Left lung (tissue), 14 donors: ENCODE measurements at places on chromosomes 3 and 15. TPM values are rescaled to one million over a fixed set of nuclear protein-coding genes. Genes with fewer than 3 reads are reported as not detected.

DNA sequence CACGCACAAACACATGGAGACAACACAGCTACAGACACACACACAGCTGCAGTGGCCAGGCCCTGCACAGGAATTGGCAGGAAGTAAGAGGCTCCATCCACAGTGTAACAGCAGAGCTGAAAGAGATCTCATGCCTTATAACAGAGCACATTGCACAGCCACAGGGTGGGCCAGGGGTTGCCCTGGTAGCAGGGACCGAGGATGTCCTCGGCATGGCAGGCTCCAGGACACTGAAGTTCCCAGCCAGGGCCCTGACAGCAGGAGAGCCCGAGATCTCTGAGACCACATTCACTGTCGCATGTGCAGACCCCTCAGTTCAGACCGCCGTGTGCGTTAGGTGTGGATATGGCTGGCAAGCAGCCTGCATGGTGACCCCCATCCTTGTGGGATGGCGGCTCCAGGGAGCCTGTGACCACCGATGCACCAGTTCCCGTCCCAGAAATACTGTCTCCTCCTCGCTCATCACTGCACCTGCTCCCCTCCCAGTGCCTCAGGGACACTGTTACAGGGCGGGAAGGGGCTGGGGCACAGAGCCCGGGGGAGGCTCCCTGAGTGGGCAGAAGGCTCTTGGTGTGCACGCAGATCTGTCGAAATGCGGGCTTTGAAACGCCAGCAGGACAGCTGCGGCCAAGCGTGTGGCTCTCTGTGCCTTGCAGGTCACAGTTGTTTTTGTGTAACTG lies 1.5 kb upstream of the OCA2 start:
- H3K36me3 ChIP-seq: no peaks in the 10 kb centered on the region
- H3K27ac ChIP-seq: no peak overlapping the region
- H3K27me3 ChIP-seq: peaks cover 8% of the 10 kb centered on the region

DNA sequence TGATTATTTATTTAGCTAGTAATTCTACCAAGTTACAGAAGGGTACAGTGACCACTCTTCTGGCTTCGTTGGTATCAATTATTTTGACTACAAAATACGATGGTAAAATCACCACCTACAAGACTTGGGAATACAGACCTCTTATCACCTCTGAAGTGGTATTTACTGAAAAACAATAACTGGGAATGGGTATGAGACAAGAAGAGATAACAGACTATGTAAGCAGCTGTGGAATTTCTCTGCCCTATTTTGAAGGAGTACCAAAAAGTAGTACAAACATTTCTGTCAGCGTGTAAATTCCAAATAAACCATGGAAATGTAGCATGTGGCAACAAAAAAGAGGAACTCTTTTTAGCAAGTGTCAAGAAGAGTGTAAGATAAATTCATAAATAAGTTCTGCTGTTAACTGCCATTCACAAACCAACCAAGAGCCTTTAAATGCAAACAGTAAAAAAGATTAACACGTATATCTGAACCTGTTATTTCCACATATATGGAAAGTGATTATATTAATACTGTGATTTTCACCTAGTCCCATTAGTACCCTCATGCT lies 77.0 kb upstream of the SLC12A8 start:
- no peak for DNase-seq
- H3K4me3 ChIP-seq: no peak overlapping the region
- H3K27ac ChIP-seq: no peak overlapping the region

- no peaks in the 10 kb centered on the region for H3K27me3 ChIP-seq
- H3K4me1 ChIP-seq: no peaks in the 10 kb centered on the region
- no peak overlapping the region for H3K4me3 ChIP-seq
- no peak for DNase-seq
- H3K27ac ChIP-seq: no peak overlapping the region
Observed at GRCh38 chr15:96728591-96728990, 398.1 kb downstream of the NR2F2 start.

GRCh38 chr3:169748670-169749069 lies 16.2 kb downstream of the TERC start:
- no peak overlapping the region for H3K27ac ChIP-seq
- no peaks in the 10 kb centered on the region for H3K4me1 ChIP-seq
- no peaks in the 10 kb centered on the region for H3K36me3 ChIP-seq
- DNase-seq: no peak
- H3K27me3 ChIP-seq: peaks cover 17% of the 10 kb centered on the region

- H3K27me3 ChIP-seq: no peaks in the 10 kb centered on the region
- H3K36me3 ChIP-seq: no peaks in the 10 kb centered on the region
- no peak for DNase-seq
- H3K27ac ChIP-seq: no peak overlapping the region
- H3K4me3 ChIP-seq: no peak overlapping the region
- peaks cover 76% of the 10 kb centered on the region for H3K4me1 ChIP-seq
Observed at GRCh38 chr15:22955544-22956119, 24.5 kb downstream of the CYFIP1 start.

GRCh38 chr3:153273767-153274435 lies 111.9 kb downstream of the RAP2B start:
- H3K36me3 ChIP-seq: no peaks in the 10 kb centered on the region
- no peaks in the 10 kb centered on the region for H3K4me1 ChIP-seq
- H3K27me3 ChIP-seq: no peaks in the 10 kb centered on the region
- DNase-seq: no peak

GRCh38 chr3:194112120-194113106 lies 23.5 kb upstream of the HES1 start:
- no peak overlapping the region for H3K4me3 ChIP-seq
- DNase-seq: peak; percentile 46
- H3K4me1 ChIP-seq: no peaks in the 10 kb centered on the region
- H3K27ac ChIP-seq: no peak overlapping the region
- no peaks in the 10 kb centered on the region for H3K27me3 ChIP-seq

GRCh38 chr3:188152660-188153436 lies 1.1 kb upstream of the LPP start:
- H3K27ac ChIP-seq: peak overlapping the region; percentile 94
- H3K36me3 ChIP-seq: no peaks in the 10 kb centered on the region
- peak overlapping the region; percentile 85 for H3K4me3 ChIP-seq
- H3K4me1 ChIP-seq: peaks cover 4% of the 10 kb centered on the region

DNA sequence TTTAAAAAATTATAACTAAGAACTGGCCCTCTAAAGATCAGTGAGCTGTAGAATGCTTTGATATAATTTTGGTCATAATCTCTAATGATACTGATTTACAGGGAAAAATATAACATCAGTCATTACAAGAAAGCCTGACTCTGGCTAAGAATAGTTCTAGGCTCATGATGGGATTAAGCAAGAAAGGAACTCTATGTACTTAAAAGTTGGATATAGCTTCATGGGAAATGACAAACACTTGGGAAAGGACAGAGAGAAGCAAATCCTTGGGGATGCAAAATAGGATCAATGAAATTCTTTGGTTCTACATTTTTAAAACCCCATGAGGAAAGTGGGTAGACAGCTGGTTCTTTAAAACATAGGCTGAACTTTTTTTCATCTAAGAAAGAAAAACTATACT lies 472.7 kb upstream of the NR2F2 start:
- no peaks in the 10 kb centered on the region for H3K27me3 ChIP-seq
- DNase-seq: no peak
- no peaks in the 10 kb centered on the region for H3K4me1 ChIP-seq
- no peaks in the 10 kb centered on the region for H3K36me3 ChIP-seq
- H3K4me3 ChIP-seq: no peak overlapping the region

- peaks cover 13% of the 10 kb centered on the region for H3K4me1 ChIP-seq
- peak overlapping the region; percentile 94 for H3K4me3 ChIP-seq
- DNase-seq: no peak
- H3K36me3 ChIP-seq: peaks cover 35% of the 10 kb centered on the region
- H3K27me3 ChIP-seq: no peaks in the 10 kb centered on the region
Observed at GRCh38 chr15:79923079-79923514, 26.3 kb upstream of the MTHFS start.

DNA sequence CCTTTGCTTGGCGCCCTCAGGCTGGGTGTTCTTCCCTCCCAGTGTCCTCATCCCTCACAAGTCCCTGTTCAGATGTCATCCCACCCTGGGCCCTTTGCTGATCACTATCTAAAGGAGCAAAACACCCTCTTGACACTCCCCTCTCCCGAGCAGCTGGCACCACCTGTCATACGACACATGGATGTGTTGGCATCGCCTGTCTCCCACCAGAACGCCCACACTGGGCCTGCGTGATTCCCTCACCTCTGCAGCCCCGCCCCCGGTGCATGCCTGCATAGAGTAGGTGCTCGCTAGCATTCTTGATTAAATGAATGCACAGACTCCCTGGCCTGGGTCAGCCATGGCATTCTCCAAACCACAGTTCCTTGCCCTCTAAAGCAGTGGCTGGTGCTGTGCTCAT lies 75.8 kb downstream of the DNAJB8 start:
- no peak overlapping the region for H3K4me3 ChIP-seq
- H3K4me1 ChIP-seq: no peaks in the 10 kb centered on the region
- H3K27ac ChIP-seq: no peak overlapping the region

The PEX11A gene
- total RNA-seq: 5.6 TPM

The CNTN6 gene
- 5.4 TPM for total RNA-seq

The C3orf22 gene
- total RNA-seq: not detected

The EPHA3 gene
- total RNA-seq: 1.9 TPM

The ZIC1 gene
- total RNA-seq: 0.55 TPM

The ARPC4 gene
- 193 TPM for total RNA-seq
